Fibroblast of lung (primary cell): ENCODE measurements at places on chromosomes 16 and 17. TPM values are rescaled to one million over a fixed set of nuclear protein-coding genes. Genes with fewer than 3 reads are reported as not detected.

DNA sequence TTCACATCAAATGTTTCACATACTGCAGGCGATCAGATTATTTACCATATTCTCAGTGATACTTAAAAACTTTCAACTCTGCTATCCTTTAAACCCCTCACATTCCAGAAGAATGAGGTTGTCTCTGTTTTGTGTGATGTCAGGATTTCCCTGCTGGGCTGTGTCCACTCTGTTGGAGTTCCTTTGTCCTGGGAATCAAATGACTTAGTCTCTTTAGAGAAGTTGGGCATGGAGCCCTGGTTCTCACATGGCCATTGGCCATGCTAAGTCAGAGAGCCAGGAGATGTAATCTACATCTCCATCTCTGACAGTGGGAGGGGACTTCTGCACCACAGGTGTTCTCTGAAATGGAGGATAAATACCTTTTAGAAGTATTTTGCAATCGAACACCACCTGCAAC is 205.1 kb upstream of the MAF start:
- DNase-seq, result no peak

The NPIPB9 gene
- 1.7 and 1.8 TPM in 2 replicates for total RNA-seq

DNA sequence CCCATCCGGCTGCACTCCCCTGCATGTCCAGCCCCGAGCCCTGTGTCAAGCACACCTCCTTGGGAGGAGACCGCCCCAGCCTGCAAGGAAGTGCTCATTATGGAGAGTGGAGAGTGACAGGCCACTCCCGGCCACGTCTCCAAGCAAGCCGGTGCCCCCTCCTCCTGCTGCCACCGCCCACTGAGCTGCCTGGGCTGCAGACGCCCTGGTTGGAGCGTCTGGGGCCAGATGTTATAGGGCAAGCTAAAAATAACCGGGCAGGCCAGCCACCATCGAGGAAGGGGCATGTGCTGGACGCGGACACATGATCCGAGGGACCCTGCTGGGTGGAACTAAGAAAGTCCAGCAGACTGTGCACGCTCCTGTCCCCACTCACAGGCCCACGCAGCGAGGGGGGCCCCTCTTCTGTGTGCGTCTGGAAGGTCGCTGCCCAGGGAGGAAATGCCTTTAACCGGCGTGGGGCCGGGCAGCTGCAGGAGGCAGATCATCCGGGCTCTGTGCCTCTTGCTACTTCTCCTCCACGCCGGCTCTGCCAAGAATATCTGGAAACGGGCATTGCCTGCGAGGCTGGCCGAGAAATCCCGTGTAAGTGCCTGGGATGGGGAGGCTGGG is at the start of gene WFDC1:
TSS of gene WFDC1 (plus strand) at position 348 of the 612 bp plus-strand sequence. CDS start at position 442, 94 bp downstream.
- no peak for DNase-seq

DNA sequence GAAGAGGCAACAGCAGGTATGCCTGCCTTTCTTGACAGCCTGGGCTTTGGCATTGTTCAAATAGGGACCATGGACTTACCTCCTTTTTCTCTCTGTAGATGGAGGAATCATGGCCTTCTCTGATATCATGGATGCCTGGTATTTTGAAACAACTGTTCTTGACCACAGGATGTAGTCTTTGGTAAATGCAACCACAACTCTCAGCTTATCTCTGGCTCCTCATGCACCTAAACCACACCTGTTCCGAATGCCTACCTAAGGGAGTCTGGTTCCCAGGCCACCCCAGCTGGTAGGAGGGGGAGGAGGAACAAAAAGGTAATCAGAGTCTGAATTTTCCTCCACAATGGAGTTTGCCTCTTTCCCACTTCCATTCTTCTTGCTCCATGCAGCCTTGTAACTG is 18.8 kb downstream of the CDK5RAP3 start:
- no peak for DNase-seq

GRCh38 chr17:34252095-34252443 is 3.0 kb upstream of the CCL2 start:
- DNase-seq, result no peak

DNA sequence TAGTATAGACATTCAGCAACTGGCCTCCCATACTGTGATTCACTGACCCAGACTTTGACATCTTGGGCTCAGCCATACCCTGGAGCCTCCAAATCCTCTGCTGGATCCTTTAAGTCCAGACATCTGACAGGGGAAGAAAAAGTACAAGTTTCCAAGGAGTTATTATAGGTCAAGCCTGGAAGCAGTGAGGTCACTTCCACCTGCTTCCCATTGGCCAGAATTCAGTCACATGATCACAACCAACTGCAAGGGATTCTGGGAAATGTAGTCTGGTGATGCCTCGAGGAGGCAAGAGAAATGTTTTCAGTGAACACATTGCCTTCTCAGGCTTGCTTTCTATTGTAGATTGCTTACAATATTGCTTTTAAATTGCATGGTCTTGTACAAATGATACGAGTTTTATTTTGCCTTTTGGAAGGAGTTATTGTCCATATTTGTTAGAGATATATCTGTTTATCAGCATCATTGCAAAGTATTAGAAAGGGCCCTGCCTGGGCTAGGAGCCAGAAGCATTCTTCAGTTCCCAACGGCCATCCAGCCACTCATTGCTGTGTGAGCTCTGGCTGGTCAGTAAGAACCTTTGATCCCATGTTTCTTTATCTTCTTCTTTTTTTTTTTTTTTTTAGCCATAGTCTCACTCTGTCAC is 696.9 kb downstream of the WWOX start:
- DNase-seq, result peak; percentile 13

The TMC8 gene
- not detected in 2 replicates for total RNA-seq

GRCh38 chr16:87177673-87178072 is 139.5 kb downstream of the C16orf95 start:
- DNase-seq, result no peak

GRCh38 chr17:56887552-56888467 is 26.0 kb downstream of the TRIM25 start:
- DNase-seq, result peak; percentile 14

DNA sequence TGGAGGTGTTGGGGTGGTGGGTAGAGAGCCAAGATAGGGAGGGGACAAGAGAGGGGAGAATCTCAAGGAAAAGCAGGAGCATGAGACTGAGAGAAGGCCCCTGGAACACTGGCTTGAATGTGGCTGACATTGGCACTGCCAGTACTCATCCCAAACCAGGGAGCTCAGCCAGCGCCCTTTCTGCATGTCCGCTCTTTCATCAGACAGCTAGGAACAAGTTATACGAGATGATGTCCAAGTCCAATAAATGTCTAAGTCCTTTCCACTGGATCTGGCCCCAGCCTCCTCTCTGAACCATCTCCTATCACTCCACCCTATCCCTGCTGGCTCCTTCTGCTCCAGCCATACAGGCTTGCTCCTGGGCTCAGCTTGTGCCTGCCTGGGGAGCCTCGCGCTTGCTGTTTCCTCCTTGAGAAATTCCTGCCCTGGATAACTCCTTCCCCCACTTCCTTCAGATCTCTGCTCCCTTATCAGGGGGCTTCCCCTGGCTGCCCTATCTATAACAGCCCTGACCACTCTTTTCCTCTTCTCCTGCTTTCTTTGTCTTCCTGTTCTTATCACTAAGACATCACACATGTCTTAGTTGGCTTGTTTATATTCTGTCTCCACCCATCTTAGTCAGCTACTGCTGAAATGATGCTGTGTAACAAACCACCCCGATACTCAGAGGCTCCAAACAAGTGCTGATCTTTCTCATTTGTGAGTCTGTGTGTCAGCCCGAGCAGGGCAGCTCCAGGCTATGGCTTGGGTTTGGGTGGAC is 37.1 kb upstream of the MEOX1 start:
- DNase-seq, result no peak

The UNC13D gene
- total RNA-seq, result 1.5 TPM in 2 replicates

The GP1BA gene
- total RNA-seq, result not detected in 2 replicates

GRCh38 chr17:27446569-27447301 is 9.5 kb upstream of the KSR1 start:
- DNase-seq, result peak; percentile 100

- no peak for DNase-seq
These were observed 248.2 kb upstream of the MAF start for GRCh38 chr16:79848719-79849118.

DNA sequence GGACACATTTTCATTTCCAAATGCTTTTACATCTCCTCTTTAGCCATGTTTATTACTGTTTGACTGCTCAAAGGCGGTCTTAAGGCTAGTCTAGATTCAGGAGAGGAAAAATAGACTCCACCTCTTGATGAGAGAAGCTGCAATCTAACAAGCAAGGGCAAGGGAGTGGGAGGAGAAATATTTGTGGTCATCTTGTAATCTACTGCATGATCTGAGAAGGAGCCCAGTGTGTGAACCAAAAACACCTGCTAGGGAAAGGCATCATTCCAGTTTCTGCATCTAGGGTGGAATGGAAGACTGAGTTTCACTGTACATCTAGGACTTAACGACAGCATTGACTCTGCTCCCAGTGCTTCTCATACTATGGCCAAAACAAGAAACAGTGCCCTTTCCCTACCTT is 232.2 kb upstream of the HS3ST3A1 start:
- DNase-seq, result peak; percentile 58

GRCh38 chr16:85819245-85819644 is 19.8 kb downstream of the COX4I1 start:
- DNase-seq, result peak; percentile 77

GRCh38 chr16:30472328-30472942 is at the start of gene ITGAL:
TSS of gene ITGAL (plus strand) at chr16:30472742. CDS start at chr16:30472838, 96 bp downstream.
- no peak for DNase-seq

The BEAN1 gene
- total RNA-seq, result not detected in 2 replicates

The KRT40 gene
- not detected in 2 replicates for total RNA-seq

DNA sequence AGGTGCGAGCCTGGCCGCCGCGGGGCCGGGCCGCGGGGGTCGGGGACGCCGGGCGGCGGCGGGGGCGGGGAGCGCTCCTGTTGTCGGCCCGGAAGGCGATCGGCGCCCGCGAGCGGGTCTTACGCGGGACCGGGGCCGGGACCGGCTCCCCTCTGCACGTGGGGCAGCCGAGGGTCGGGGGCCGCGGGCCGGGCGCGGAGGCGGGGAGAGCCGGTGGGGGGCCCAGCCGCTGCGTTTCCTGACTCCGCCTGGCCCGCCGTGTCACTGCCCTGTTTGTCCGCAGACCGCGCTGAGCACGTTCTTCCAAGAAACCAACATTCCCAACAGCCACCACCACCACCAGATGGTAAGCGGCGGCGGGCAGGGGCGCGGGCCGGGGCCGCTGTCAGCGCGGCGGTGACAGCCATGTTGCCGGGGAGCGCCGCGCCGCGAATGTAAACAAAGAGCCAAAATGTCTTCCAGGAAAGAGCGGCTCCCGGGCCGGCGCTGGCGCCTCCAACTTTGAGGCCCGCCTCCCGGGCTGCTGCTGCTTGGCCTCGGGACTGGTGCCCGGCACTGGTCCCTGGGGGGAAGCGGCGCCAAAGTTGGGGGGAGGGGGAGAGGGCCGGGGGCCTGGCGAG is 586 bp downstream of the UBALD2 start:
- peak; percentile 41 for DNase-seq

The TEKT3 gene
- total RNA-seq, result 0.33 and 0.77 TPM in 2 replicates

The HEATR9 gene
- not detected in 2 replicates for total RNA-seq

- no peak for DNase-seq
These were observed 52.4 kb downstream of the WDR45B start for GRCh38 chr17:82595893-82596292.

DNA sequence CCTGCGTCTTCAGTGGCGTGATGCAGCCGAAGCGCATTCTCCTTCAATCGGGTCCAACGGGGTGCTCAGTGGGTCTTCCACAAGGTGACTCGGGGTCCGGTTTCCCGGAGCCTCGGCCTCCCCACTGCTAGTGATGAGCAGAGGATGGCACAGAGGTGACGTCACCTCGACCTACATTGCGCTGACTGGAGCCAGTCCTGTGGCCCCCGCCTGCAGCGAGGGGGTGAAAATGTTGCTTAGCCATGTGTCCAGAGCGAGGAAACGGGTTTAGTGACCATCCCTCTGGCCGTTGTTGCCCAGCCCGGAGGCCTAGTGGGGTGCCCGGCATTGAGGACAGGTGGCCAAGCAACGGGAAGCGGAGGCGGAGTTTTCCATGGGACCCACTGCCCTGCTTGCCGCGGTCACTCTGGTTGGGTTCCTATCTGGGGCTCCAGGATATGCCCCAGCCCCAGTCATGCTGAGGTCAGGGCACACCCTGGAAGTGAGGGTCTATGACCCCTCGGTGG is 190.6 kb upstream of the CIBAR2 start:
- no peak for DNase-seq
